ENCODE measurements at places on chromosomes 5 and 9.

DNA sequence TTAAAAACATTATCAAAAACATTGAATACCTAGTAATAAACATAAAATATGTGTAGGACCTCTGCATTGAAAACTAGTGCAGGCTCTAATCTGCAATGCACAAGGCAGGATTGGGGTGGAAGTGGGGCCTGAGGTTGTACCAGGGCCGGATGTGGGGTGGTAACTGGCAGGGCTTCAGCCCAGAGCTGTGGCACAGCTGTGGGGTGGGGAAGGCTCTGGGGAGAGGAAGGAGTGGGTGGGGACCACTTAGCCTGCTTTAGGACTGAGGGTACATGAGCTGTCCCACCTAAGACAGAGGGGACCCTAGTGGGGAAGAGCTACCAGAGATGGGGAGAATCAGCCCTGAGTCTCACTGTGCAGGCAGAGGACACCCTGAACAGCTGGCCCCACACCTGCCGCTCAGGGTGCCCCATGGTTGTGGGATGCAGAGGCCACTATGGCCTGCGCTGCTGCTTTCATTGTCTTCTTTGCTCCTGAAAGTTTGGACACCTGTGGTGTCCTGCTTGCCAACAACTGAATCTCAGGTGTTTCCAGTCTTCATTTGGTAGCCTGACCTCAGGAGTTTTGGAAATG is 311.4 kb downstream of the TLE4 start:
- peak; percentile 32 for DNase-seq

- no peak for DNase-seq
Measured at GRCh38 chr9:113316030-113316429, 12.9 kb upstream of the RNF183 start.

- DNase-seq, result no peak
Measured at GRCh38 chr9:108053555-108054061, 564.0 kb upstream of the KLF4 start.

- no peak for DNase-seq
Measured at GRCh38 chr5:6731465-6732237, 18.4 kb downstream of the TENT4A start.

- no peak for DNase-seq
Measured at GRCh38 chr5:77157732-77158532, 52.5 kb upstream of the PDE8B start.

DNA sequence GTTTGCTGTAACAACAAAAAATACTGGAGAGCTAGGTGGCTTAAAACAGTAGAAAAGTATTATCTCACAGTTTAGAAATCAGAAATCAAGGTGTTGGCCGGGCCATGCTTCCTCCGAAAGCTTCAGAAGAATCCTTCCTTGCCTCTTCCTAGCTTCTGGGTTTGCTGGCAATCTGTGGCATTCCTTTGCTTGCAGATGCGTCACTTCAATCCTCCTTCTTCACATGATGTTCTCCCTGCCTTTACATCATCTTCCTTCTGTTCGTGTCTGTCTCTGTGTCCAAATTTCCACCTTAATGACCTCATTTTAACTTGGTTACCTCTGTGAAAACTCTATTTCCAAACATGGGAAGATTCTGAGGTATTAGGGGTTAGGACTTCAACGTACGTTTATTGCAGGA is 90.4 kb upstream of the CHD1 start:
- no peak for DNase-seq

DNA sequence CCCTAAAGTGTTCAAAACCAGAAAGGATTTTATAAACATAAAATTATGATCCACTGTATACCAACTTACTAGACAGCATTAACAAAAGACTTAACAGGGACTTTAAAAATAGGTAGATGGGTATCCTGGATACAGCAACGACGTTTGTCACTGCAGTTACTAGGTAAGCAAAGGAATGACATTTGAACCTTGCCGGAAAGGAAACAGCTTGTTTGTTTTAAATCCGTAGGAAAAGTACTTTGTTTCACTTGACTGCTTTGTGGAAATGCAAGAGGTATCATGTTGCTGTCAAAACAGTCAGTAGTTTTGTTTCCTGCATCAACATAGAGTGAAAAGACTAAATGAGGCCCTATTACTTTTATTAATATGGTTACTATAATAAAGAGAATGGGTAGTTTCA is 122.9 kb downstream of the CDC42SE2 start:
- no peak for DNase-seq

DNA sequence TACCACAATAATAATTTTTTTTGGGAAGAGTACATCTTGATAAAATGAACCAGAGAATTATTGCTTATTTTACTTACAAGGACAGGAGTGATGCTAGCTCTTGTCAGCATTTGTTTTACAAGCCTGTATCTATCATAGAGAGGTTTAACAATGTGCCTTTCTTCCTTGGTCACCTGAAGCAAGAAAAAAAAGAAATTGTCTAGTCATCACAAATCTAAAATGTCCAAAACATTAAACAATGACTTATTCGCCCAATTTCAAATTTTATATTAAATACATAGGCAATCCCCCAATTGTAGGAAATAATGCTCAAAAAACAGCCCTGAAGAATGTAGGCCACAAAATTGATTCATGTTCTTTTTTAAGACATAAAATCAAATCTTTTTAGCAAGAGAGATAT is 56.6 kb downstream of the PKD2L2 start:
- no peak for DNase-seq

DNA sequence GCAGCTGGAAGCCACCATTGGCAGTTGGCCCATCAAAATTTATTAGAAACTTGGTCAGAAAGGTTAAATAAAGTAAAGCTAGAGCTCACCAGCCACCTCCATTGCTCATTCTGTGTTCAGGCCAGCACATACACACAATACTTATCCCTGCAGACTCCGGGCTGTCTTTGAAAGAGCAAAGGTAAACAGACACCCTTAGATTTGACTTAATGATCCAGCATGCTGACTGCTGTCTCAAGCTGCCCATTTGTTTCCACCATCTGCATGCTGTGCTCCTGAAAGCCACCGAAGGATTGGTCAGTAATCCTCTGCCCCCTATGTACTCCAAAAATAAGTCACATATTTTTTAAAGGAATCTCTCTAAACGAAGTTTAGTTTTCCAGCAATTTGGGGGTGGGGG is 1059.8 kb upstream of the DMAC1 start:
- no peak for DNase-seq

- no peak for DNase-seq
Measured at GRCh38 chr9:4662989-4663792, 1.1 kb downstream of the PLPP6 start.

- DNase-seq, result no peak
Measured at GRCh38 chr5:77645158-77645994, 6.9 kb upstream of the OTP start.

- DNase-seq, result no peak
Measured at GRCh38 chr9:124606027-124606426, 98.8 kb upstream of the NR5A1 start.

DNA sequence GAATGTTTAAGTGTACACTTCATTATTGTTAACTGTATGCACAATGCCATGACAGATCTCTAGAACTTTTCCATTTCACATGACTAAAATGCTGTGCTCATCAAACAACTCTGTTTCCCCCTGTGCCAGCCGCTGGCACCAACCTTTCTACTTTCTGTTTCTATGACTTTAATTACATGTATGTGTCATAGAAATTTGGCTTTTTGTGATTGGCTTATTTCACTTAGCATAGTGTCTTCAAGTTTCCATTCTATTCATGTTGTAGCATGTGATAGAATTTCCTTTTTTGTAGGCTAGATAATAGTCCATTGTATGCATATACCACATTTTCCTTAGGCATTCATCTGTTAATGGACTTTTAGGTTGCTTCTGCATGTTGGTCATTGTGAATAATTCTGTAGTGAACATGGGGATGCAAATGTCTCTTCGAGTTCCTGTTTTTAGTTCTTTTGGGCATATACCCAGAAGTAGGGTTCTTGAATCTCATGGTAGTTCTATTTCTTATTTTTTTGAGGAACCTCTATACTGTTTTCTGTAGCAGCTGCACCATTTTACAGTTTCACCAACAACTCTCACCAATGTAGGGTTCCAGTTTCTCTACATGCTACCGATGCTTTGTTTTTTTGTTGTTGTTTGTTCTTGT is 184.4 kb upstream of the DMRT1 start:
- no peak for DNase-seq

DNA sequence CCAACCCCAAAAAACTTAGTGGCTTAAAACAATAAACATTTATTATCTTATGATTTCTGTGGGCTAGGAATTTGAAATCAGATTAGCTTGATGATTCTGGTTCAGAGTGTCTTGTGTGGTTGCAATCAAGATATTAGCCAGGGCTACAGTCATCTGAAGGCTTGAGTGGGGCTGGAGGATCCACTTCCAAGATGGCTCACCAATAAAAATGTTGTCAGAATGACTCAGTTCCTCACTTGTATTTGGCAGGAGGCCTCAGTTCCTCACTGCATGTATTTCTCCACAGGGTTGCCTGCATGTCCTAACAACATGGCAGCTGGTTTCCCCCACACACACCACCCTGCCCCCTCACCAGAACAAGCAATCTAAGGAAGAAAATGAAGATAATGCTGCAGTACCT is 98.2 kb upstream of the NIPBL start:
- no peak for DNase-seq

DNA sequence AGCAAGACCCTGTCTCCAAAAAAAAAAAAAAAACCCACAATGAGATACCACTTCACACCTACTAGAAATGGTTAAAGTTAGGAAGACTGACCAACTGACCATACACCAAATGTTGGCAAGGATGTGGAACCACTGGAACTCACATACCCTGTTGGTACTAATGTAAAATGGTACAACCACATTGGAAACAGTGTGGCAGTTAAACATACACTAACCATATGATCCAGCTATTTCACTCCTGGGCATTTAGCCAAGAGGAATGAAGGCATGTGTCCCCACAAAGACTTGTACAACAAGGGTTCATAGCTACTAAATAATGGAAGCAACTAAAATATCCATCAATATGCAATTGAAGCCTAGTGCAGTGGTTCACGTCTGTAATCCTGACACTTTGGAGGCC is 21.3 kb downstream of the NAIF1 start:
- DNase-seq, result no peak

DNA sequence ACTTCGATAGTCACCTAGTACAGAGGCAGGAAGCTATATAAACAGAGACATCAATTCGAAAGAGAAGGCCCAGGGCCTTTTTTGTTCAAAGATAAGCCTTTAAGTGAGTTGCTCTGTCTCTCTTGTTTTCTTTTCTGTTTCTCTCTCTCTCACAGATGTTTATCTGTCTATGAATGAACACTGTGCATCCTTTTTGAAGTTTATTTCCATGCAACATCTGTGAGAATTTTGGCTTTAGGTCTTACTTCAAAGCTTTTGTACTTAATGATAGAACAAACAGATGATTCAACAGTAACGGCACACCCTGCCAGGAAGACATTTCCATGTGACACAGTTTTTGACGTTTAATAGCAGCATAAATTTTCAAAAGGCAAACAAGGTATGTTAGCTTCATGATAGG is 1413.1 kb upstream of the CDH6 start:
- no peak for DNase-seq

GRCh38 chr9:115850548-115851304 is 302.9 kb upstream of the PAPPA start:
- no peak for DNase-seq

- DNase-seq, result no peak
Measured at GRCh38 chr9:75152416-75152815, 64.1 kb downstream of the OSTF1 start.

- DNase-seq, result no peak
Measured at GRCh38 chr9:126420135-126420534, 93.5 kb downstream of the MVB12B start.

- no peak for DNase-seq
Measured at GRCh38 chr5:9721161-9721560, 91.0 kb upstream of the TAS2R1 start.

GRCh38 chr5:79878721-79879336 is 112.2 kb downstream of the MTX3 start:
- DNase-seq, result peak; percentile 3

GRCh38 chr5:18771097-18771610 is 1136.9 kb downstream of the TAF11L14 start:
- DNase-seq, result no peak

GRCh38 chr5:89769975-89770374 is 639.6 kb downstream of the CETN3 start:
- DNase-seq, result no peak

DNA sequence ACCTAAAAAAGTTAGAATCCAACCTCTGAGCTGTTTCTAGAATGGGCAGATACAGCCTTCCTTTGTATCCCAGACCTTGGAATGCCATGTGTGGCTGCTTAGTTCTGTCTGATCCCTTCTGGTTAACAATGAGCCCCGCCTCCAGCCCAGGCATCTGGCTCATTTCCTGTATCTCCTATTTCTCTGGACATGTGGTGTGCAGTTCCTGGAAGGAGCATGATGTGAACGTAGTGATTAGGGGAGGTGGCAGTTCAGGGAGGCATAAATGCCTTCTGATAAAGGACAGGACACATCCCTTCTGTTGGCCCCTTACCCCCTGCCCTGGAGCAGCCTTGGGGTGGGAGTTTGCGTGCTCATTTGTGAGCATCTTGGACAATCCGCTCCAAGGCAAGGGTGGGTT is 243.0 kb downstream of the ZSWIM6 start:
- no peak for DNase-seq

- no peak for DNase-seq
Measured at GRCh38 chr9:119697996-119698395, 328.8 kb upstream of the BRINP1 start.

DNA sequence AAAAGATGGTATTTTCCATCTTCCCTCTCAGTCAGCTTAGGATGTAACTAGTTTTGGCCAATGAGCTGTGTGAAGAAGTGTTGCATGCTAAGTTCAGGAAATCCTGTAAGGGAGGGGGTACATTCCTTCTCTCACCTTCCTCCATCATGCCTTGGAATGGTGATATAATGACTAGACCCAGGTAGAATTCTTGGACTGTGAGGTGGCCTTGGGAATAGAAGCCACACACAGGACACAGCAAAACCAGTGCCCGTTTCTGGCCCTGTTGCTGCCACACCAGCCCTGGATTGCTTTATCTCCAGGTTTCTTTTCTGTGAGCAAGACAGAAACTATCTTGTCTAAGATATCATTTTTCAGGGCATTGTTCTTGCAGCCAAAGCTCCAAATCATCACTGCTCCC is 10.5 kb upstream of the ZNF354A start:
- DNase-seq, result no peak

GRCh38 chr5:66595756-66596635 is at the start of gene MAST4:
Gene MAST4 (plus strand): TSS chr5:66596393. CDS start chr5:66596656, 263 bp downstream.
- peak; percentile 35 for DNase-seq

DNA sequence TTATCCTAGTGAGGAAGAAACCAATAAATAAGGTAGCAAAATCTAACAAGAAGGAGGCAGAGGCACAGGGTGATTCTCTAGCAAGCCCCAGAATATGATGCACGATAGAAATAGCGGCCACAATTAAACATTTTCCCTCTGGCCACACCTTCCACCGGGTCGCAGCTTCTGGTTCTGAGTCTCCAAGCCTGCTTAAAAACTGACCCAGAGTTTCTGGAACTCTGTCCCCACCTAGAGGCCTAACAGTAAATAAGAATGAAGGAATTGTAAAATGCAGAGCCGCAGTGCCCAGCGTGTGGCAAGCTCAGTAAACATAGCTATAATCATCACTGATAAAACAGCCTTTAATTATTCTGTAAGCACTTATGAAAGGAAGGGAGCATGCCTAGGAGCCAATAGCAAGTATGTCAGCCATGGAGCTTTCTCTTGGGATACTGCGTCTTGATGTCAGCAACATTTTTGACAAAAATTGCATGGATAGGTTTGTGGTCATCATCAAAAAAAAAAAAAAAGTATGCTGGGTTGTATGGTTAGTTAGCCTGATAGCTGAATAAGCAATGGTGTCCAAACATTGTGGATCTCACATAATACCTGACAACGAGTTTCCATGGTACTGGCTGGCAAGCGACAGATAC is 465.5 kb downstream of the DNAH5 start:
- no peak for DNase-seq
